ENCODE measurements at places on chromosomes 5 and 9.

DNA sequence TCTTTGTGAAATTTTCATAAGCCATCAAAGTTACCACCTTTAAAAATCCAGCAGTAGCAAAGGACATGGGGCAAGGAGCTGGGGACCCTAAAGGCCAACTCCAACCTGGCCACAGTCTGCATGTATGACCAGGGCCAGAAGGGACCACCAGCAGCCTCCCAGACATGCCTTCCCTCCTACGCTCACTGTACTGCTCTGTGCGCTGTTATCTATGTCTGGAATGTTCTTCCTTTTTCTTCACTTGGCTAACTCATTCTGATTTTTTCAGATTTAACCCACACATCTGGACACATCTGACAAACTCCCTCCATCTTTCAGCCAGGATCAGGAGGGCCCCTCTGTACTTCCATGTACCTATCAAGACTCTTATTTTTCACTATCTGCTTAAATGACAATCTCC lies 47.6 kb upstream of the TRAF1 start:
- ATAC-seq, result no peak

DNA sequence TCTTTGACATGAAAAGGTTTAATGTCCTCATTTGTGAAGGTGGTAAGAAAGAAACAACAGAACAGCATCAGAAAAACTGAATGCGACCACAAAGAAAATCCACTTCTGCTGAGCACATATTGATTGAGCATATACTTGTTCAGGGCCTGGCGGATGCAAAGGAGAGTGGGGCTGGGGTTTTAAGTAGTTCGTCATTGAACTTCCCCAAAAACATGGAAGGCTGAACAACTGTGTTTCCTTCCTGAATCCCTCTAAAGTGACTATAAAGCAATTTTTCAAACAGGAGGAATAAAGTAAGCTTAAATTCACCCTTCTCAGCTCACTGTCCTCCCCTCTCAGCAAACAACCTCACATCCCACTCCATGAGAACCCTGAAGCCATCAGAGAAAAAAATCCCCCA lies 262.9 kb downstream of the AGTPBP1 start:
- ATAC-seq, result no peak

- ATAC-seq, result peak; percentile 87
These were observed 1.0 kb upstream of the IL12B start for GRCh38 chr5:159331093-159331973.

DNA sequence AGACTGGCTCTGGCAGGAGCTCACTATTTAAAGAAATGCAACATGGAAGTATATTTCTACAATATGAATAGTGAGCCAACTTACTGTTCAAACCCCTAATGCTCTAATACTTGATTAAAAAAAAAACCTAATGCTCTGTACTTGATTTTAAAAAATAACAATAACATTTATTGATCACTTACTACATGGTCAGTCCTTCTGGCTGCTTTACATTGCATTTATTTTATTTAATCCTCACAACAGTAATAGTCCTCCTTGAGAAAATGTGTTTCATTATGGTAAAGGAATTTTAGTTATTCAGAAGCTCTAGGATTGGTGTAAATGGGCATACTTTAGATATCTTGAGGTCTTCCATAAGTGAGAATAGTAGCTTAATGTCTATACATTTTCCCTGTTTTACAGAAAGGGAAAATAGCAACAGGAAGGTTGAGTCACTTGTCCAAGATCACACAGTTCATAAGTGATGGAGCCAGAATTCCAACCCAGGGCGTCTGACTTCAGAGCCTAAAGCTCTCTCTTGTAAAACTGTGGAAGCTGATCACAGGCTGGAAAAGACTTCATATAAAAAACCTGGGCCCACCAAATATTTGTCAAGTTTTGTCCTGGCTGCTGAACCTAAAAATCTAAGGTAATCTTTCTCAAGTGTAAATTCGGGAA lies 1.0 kb downstream of the STARD4 start:
- ATAC-seq, result no peak

DNA sequence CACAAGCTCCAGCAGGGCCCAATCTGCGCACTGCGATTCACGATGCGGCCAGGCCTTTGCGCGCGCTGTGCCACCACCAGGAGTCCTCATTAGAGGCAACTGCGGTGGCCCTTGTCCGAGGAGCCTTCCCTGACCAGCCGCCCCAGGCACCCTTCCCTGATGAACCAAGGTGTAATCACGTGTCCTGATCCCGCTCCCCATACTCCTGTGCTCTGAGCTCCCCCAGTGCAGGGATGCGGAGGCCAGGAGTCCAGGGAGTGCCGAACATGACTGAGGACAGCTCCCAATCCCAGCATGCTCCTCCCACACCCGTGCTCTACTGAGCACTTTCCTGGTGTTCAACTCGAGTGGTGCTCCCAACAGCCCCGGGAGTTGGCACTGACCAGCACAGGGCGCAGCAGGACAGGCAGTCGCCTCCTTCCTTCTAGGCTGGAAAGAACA lies 134.8 kb downstream of the ZNF354C start:
- ATAC-seq, result no peak

DNA sequence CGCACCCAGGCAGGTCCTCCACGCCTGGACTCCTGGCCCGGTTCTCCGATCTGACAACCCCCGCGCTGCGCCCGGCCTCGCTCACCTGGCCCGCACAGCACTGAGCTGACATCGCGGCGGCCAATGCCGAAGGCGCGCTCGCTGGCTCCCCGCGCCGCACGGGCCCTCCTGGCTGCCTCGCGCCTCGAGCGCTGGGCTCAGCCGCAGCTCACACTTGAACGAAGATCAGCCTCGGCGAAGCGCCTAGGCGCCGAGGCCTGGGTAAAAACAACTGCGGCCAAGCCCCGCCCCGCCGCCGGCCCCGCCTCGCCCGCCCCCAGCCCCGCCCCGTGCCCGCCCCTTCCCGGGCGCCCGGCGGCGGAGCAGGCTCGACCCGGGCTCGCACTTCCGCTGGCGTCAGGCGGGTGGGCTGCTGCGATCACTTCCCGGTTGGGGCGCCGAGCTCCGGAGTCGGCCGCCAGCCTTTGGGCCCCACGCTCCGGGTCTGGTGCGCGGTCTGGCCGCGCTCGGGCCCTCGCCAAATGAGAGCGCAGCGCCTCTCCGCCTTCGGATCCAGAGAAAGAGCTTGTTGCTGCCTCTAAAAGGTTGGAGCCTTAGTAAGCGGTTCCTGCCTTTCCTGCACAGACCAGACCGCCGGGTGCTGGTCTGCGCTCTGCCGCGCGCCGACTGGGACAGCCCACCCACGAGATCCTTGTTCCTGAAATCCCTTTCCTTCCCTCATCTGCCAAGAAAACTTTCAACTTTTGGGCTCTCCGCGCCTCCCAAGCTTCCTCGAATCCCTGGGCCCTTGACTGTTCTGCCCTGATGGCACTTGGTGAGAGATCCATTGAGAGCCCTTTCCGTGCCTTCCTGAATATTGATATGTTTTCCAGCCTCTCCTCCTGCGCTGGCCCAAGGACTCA lies at the start of gene SERINC5:
SERINC5 (minus strand) TSS at position 238 of the 902 bp plus-strand sequence; CDS start at position 112, 126 bp downstream.
- peak; percentile 80 for ATAC-seq

DNA sequence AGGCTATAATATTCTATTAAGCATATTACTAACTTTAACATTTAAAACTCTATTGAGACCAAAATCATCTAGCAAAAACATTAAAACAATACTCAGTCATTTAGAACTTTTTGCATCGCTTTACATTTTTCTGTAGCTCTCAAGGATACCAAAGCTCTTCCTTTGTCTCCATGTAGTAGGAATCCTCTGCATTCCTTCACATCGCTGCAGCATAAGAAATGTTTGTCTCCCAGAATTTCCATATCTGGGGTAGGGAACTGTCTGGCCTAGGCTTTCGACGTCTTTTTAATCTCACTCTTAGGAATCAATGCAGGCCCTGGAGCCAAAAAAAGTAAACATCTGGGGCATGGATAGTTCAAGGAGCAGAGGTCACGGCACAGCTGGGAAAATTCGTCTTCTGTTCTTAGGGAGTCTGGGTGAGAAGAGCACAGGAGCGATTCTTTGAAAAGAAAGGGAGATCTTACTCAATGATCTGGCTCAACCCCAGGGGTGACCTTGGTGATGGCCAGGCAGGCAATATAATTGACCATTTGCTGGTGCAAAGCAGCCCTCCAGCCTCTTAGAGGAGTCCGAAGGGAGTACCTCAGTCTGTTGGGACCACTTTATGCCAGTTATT lies 23.2 kb upstream of the RAI14 start:
- ATAC-seq, result peak; percentile 86

DNA sequence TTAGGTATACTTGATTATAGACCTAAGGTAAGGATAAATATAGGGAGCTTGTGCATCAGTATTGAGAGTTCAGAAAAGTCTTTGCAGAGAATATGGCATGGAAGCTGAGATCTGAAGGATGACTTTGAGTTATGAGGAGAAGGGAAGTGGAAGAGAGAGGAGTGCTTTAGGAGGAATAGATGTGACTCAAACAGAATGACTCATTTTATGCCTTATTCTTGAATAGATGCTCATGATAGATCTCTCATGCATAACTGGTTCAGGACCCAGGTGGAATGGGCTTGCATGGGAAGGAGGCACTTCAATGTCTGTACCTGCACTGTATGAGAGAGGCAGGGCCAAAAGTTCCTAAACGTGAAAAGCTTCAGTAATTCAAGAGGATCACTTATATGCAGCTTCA lies 103.3 kb downstream of the CWC27 start:
- no peak for ATAC-seq

DNA sequence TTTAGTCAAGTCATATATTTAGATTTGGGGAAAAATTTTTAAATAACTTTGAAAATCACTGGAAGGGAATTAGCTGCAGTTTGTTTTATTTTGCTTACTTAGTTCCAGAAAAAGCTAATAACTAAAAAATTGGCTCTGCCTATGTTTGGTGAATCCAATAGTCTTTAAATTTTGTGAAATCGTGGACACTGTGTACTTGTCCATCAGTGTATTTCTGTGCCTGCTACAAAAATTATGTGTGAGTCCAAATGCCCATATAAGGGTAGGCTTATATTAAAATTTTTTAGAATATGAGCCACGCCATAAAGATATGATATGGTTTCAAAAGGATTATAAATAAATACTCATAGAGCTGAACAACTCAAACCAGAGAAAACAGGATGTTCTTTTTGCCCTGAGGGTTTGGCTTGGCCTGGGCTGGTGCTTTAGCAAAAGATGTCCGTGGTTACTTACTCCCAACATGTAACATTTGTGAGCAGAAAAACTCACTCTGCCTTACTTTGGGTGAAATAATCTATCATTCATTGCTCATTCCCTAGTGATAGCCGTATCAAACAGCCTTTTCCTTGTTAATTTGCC lies 133.2 kb upstream of the PRLR start:
- ATAC-seq, result no peak

- no peak for ATAC-seq
These were observed 150.5 kb upstream of the EPB41L4A start for GRCh38 chr5:112569596-112569995.

- no peak for ATAC-seq
These were observed 58.0 kb downstream of the CDKN2A start for GRCh38 chr9:21936161-21936560.

DNA sequence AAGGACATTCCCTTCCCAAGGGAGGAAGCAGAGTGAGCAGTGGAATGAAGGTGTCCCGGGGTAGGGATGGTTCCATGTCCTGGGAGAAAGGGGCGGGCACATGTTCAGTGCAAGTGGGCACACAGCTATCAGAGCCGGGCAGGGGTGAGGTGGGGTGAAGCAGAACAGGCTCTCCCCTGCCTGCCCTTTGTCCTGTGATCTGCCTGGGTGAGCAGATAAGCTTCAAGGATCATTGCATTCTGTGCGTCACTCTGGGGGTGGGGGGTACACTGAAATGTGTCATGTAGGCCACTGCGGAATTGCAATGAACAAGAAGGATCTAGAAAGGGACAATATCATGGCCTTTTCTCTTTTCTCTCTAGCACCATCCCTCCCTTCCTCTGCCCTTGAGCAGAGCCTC lies 61.7 kb upstream of the SHB start:
- ATAC-seq, result no peak
